GM12891 (cell line): ENCODE measurements at places on chromosomes 7 and 10.

DNA sequence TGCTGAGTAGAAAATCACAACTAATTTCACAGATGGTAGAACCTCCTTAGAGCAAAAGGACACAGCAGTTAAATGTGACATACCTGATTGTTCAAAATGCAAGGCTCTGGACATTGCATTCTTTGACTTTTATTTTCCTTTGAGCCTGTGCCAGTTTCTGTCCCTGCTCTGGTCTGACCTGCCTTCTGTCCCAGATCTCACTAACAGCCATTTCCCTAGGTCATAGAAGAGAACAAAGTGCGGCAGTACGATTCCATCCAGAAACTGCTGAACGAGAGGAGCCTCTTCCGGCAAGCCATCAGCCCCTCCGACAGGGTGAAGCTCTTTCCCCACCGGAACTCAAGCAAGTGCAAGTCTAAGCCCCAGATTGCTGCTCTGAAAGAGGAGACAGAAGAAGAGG lies 186.9 kb downstream of the CFTR start:
- DNase-seq, result no peak

DNA sequence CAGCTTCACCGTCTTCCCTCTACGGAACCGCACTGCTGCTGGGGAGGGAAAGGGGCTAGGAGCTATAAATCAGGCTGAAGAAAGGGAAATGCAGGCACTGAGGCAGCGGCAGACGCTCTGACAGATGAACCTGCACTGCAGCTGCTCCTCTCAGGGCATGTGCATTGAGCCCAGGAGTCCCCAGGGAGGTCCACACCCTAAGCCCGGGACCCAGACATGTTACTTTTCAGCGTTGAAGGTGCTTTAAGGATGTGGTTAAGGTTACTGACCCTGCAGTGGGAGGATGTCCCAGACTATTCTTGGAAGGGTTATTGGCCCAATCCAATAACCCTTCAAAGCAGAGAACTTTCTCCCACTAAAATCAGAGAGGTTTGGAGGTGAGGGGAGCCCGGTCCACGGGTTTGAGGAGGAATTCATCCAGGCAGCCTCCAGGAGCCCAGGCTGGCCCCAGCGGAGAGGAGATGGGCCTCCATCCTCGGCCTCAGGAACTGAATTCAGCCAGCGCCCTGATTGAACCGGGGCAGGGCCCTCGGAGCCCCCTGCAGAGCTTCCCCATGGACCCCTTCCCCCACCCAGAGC lies 75.4 kb downstream of the ADARB2 start:
- peak; percentile 49 for DNase-seq

GRCh38 chr10:60384708-60385398 lies 4.8 kb downstream of the ANK3 start:
- DNase-seq, result no peak

- no peak for DNase-seq
These were observed 44.6 kb downstream of the INSIG1 start for GRCh38 chr7:155342313-155342712.

GRCh38 chr10:23100331-23101030 lies 5.1 kb downstream of the MSRB2 start:
- no peak for DNase-seq

- peak; percentile 18 for DNase-seq
These were observed 266.7 kb upstream of the PHF14 start for GRCh38 chr7:10706875-10707493.

GRCh38 chr10:83612050-83612449 lies 527.3 kb upstream of the GHITM start:
- no peak for DNase-seq

- DNase-seq, result no peak
These were observed 464.7 kb upstream of the IGFBP3 start for GRCh38 chr7:46385662-46386309.

GRCh38 chr7:4744391-4745264 lies 30.8 kb upstream of the AP5Z1 start:
- peak; percentile 69 for DNase-seq

DNA sequence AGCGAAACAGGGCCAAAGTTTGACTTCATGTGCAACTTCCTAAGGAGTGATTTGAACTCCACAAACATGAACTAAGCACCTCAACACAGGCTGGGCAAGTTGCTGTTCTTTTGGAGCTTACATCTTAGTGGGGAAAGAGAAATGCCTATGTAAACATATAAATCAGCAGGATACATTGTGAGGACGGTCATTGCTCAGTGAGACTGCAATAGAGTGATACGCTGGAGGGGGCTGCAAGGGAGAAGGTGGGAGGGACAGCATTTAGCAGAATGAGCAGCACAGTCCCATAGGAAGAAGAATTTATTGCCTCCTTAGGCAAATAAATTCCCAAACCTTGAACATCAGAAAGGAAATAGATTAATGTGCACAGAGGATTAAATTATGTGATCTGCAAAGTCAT lies 90.0 kb downstream of the EGFR start:
- DNase-seq, result no peak

GRCh38 chr10:121179006-121179405 lies 327.8 kb downstream of the WDR11 start:
- DNase-seq, result no peak

GRCh38 chr10:79237454-79238157 lies 109.7 kb upstream of the PPIF start:
- DNase-seq, result no peak

GRCh38 chr10:8404721-8405120 lies 350.2 kb downstream of the GATA3 start:
- DNase-seq, result no peak

GRCh38 chr10:87659571-87660483 lies at the start of gene PAPSS2:
TSS of gene PAPSS2 (plus strand) at chr10:87659878. CDS start at chr10:87659982, 104 bp downstream.
- peak; percentile 43 for DNase-seq

DNA sequence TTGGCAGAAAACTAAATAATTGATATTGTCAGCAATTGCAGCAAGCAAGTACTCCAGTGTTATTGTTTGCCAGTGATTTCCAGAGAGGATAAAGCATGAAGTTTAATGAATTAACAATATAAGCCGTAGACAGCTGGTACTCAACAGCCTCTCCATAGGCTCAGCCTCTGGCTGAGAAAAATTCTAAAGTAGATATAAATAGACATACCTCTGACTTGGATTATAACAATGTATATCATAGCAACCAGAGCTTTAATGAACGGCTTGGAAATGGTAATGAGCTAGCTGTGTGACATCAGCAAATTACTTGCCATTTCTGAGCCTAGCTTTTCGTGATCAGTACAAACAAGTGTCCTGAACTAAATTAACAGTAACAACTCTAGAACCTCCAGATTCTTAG lies 1055.4 kb upstream of the AUTS2 start:
- DNase-seq, result no peak

DNA sequence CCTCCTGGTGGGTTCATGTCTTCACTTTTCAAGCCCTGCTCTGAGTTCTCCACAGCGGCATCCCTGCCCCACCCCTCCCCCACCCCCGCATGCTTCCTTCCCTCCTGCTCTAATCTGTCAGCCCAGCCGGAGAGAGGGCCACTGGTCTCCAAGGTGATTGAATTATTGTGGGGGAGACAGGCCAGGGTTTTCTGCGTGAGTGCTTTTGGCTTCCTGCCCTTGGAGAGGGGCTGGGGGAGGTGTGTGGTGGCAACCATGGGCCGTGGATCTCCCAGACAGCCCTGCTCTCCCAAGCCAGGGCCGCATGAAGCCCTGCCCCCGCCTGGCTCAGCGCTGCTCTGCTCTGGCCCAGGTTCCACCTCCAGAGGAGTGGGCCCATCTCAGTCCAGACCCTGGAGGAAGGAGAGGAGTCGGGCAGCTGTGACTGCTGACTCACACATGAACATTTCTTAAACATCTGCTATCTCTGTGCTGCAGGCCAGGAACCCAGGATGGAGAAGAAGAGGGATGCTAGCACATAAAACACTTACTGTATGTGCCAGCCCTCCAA lies 109.9 kb downstream of the ZMIZ1 start:
- no peak for DNase-seq

GRCh38 chr10:78868048-78868447 lies 200.7 kb upstream of the ZMIZ1 start:
- no peak for DNase-seq

GRCh38 chr7:104998040-104998752 lies 15.8 kb upstream of the KMT2E start:
- no peak for DNase-seq

- no peak for DNase-seq
These were observed 64.4 kb downstream of the LHPP start for GRCh38 chr10:124525751-124526600.

DNA sequence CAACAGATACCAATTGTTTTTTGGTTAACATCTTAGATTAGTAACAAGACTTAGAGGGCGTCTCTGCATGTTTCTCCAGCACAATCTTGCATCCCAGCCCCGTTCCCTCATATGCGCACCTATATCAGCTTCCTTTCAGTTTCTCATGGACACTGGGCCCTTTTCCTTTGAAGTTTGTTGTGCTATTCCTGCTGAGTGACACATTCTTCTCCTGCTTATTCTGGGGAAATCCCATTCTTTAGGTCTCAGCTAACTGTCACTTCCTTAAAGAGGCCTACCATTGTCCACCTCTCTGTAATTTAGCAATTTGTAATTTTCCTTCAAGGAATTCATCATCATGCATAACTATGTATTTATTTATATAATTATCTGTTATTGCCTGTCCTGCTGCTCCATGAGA lies 110.3 kb upstream of the STEAP1B start:
- no peak for DNase-seq

DNA sequence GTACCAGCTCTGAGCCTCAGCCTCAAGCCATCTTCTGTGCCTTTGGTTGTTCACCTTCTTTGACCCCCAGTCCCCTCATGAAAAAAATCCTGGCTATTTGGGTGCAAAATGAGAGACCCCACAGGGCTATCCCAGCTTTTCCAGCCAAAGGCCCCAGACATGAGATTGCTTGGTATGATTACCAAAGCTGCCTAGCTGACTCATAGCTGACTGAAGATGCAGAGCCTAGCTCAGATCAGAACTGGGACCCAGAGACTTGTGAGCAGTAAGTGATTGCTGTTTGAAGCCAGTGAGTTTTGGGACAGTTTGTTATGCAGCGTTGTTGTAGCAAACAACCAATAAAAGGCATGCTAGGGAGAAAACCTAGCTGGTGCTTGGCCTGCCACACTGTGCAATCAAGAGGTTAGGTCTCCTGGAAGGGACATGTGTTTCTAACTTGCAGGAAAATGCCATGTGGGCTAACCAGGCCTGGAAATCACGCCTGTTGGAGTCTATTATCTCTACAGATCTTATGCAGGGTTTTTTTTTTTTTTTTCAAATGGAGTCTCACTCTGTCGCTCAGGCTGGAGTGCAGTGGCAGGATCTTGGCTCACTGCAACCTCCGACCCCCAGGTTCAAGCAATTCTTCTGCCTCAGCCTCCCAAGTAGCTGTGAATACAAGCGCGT lies 48.0 kb upstream of the DAGLB start:
- no peak for DNase-seq

GRCh38 chr7:106891548-106892410 lies 26.7 kb downstream of the PIK3CG start:
- DNase-seq, result no peak

DNA sequence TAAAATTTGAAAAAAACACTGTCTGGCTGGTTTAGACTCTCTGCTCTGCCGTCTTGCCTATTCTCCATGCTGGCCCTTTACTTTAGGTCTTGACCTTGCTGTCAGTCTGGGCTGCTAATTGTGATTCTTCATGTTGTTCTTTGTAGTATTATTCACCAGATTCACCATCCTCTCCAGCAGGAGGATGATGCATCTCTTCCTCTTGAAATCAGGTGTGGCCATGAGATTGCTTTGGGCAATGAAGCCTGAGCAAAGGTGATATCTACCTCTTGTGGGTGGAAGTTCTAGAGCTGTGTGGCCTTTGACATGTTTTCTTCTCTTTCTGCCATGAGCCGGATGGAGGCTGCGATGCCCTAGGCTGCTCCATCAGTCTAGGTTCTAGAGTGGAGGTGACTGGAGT lies 51.3 kb upstream of the ITPRID1 start:
- DNase-seq, result no peak

DNA sequence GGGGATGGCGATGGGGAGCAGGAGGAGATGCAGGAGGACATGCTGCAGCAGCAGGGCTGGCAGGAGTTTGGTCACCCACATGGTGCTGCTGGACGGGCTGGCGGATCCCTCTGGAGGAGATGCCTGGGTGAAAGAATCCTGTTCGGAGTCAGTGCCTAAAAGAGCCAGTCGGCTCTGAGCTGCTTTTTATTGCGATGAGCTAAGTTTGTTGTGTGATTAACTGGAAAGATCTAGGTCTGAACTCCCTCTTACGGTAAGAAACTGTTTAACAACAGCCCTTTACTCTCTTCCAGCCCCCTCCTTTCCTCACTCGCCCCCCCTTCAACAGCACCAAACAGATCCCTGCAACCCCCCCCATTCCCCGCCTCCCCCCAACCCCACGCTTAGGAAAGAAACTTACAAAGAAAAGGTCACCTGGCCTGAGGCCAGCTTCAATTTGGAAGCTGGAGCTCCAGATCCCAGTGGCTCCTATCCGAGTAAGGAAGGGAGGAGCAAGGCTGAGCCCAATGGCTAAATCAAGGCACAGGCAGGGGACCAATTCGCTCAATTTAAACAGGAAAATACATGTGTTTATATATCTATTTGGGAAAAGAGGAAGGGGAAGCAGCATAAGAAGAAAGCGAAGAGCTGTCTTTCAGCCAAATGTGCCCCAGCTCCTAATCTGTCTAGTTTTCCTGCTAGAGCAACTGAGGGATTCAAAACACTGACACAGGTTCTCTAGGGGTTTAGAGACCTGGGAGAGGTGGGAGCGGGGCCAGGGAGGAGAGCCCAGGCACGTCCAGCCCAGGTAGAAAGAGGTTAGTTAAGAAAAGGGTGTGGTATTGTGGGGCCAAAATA lies at the start of gene HGF:
Gene HGF (minus strand): TSS at position 157 of the 837 bp plus-strand sequence. CDS start 76 bp downstream, at position 81.
- DNase-seq, result no peak

DNA sequence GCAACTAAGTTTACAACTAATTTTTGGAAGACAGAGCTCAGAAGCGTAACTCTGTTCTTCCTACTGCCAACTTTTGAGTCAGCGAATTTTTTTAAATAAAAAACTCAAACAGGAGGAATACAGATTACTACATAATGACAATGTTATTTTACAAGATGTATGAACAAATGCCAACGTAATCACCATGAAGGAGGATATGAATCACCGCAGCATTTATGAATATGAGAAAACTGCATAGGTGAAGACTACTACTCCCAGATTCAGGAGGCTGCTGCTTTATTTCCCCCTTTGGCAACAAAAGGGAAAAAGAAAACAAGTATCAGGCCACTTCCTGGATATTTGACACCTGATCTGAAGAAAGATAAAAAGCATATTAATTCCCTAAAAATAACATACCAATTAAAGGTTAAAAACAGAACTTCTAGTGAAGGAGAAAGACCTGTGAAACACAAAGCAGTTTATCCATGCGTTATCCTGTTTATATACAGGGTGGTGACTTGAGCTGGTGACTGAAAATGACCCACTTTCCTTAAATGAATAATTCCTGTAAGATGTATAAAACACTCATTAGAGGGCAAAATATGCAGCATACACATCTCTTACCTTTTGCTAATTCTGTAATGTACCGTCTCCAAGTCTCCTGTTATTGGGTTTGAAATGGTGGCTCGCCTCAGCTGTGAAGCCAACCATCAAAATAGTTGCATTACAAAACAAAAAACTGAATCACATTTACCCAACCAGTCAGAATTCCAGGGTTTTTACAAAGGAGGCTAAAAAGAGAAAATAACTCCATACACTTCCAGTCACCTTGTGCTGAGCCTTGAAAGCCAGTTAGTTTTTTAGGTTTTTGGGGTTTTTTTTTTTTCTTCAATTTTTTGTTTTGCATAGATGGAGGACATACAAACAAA lies 52.0 kb downstream of the P4HA1 start:
- no peak for DNase-seq
